Germinal center (tissue), 1 donor: ENCODE measurements at places on chromosomes 6 and 20.

DNA sequence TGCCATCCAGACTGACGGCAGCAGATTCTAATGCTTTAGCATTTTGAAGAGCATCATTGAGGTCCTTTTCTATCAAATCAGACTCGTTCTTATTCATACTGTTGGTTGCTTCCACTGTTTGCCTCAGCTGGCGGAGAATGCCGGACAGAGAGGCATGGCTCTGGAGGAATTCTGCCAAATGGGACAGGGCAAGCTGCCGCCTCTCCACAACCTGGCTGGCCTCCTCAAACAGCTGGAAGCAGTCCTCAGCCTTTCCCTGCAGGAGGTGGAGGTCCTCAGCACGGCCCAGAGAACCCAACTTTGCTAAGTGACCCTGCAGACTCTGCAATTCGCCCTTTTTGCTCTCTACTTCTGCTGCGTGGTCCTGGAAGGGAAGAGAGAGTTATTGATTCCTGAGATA is 220.5 kb downstream of the SYNE1 start:
- no peak for DNase-seq

DNA sequence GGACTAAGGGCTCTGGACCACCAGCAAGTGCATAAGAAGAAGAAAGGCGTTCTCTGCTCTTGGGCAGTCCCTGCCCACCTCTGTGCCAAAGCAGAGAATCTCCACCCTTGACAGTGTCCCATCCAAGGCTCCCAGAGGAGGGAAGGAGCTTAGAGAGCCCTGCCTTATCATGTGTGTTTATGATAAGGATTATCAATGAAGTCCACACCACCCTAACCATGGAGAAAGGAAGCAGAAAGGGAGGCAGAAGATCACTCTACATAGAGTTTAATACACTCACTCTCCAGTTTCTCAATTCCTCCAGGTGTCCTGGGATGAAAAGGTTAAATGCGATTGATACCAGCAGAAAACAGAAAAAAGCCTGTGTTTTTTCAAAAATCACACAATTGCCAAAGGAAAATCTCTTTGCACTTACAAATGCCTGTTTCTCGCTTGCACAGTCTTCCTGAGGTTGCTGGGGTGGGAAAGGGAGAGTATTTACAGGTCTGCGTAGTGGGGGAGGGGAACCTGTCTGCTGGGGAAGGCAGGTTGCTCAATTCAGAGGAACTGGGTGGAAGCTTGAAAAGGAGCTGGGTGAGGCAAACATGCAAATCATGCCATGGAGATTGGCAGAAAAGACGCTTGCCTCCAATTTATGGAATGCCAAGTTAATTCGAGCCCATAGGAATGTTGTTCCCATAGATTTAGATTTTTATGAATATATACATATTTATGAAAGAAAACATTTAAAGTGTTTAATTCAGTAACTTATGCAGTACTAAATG is 104.0 kb downstream of the EYA2 start:
- no peak for DNase-seq

DNA sequence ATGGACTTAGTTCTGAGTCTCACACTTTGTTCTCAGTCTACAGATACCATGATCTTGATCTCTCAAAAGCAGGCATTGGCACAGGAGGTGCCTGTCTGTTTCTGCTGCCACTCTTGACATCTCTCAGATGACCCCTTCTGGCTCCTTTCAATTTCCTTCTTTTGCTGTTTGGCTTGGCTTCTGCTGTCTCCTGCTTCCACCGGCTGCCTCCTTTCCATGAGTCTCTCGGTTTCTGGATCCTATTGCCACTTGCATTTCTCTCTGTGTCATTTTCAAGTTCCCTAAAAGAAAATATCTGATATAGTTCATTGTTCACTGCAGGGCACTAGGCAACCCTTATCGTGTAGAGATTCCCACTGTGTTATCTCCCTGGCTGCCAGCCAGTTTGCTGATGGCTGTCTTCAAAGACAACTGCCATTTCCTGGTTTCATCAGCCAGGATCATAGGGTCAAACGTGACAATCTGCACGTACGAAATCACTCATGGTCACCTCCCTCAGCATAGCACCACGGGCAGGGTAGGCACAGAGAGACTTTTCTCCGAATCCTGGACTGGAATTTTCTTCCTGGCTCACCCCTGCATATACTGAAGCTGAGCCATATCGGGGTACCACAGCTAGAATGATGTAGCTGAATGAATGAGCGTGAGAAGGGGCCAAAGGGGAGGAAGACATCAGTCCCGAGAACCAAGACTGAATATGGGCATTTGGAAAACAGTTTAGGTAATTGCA is 144.6 kb upstream of the TMEM170B start:
- DNase-seq: no peak

GRCh38 chr6:81759782-81760181 is 7.3 kb upstream of the TENT5A start:
- no peak for DNase-seq

GRCh38 chr6:52632011-52632410 is 38.9 kb upstream of the TMEM14A start:
- no peak for DNase-seq

- DNase-seq: no peak
Measured at GRCh38 chr6:25176466-25176865, 102.7 kb upstream of the CARMIL1 start.

DNA sequence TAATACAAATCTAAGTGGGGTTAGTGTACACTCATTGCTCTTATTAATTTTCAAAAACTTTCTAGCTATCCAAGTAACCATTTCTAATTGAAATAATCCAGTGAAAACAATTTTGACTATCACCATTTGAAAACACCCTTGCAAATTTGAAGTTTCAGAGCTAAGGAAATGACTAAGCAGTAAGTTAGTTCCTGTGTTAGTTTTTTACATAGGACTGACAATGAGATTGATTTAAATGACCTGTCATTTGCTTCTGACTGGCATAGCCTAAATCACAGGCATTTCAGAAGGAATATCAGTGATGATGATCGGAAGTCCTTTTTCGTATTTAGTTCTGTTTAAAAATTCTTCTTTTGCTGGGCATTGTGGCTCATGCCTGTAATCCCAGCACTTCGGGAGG is 27.0 kb downstream of the STK4 start:
- DNase-seq: no peak
